ENCODE measurements at places on chromosomes 5 and 9. TPM values are rescaled to one million over a fixed set of nuclear protein-coding genes. Genes with fewer than 3 reads are reported as not detected.

Gene ADAMTS13
- total RNA-seq = 0.76 TPM

Gene FBXL7
- 1.5 TPM for total RNA-seq

Gene MAMDC2
- total RNA-seq = 0.29 TPM

Gene SLC1A3
- not detected for total RNA-seq

Gene SRD5A1
- 32.1 TPM for total RNA-seq

Gene SPINK6
- total RNA-seq = not detected

Gene NR2F1
- total RNA-seq = 3.8 TPM

Gene GADD45G
- total RNA-seq = 0.46 TPM

Gene LRRC19
- total RNA-seq = not detected

Gene SLC46A2
- total RNA-seq = not detected

Gene CCDC180
- total RNA-seq = 0.75 TPM

Gene TEK
- 0.06 TPM for total RNA-seq

Gene PTTG1
- 217 TPM for total RNA-seq

Gene SV2C
- not detected for total RNA-seq

Gene PCDHB9
- 0.08 TPM for total RNA-seq

Gene GPR150
- 0.18 TPM for total RNA-seq

Gene CYSRT1
- 2.7 TPM for total RNA-seq

Gene SLC27A6
- total RNA-seq = 0.06 TPM

Gene IL33
- 0.87 TPM for total RNA-seq

Gene GRIA1
- total RNA-seq = not detected

Gene DNM1
- total RNA-seq = 96.1 TPM

Gene SHOC1
- total RNA-seq = not detected

Gene PCDHA10
- total RNA-seq = 0.01 TPM

Gene SEMA6A
- total RNA-seq = 0.39 TPM

Gene ANGPTL2
- not detected for total RNA-seq

Gene UNC13B
- total RNA-seq = 10.0 TPM

Gene NUTM2F
- total RNA-seq = not detected

Gene ZDHHC11
- 14.5 TPM for total RNA-seq

Gene NUP214
- 27.3 TPM for total RNA-seq

Gene LCN2
- total RNA-seq = 3.8 TPM

Gene PDE6A
- 0.13 TPM for total RNA-seq

Gene SH2D3C
- total RNA-seq = 0.06 TPM

Gene PRUNE2
- not detected for total RNA-seq

Gene NR6A1
- 1.7 TPM for total RNA-seq

Gene HARS2
- total RNA-seq = 42.3 TPM

Gene MOB3B
- total RNA-seq = 8.7 TPM

Gene P4HA2
- 37.2 TPM for total RNA-seq

Gene C9orf152
- total RNA-seq = 0.05 TPM

Gene SOX30
- not detected for total RNA-seq

Gene PPP2R2B
- 0.14 TPM for total RNA-seq

Gene SVEP1
- total RNA-seq = 1.8 TPM

Gene INPP5E
- 12.6 TPM for total RNA-seq

Gene GRPEL2
- 7.8 TPM for total RNA-seq

Gene PCDHB10
- 0.02 TPM for total RNA-seq

Data from A549 treated with CORT108297 at 1 μM for 4 hours (cell line).